ENCODE measurements at places on chromosomes 3 and 15.
A peak's percentile ranks its signal among the peaks of the same experiment; 100 is the strongest.

- no peak overlapping the region for H3K4me3 ChIP-seq
- no peak for DNase-seq
- no peaks in the 10 kb centered on the region for H3K36me3 ChIP-seq
- no peaks in the 10 kb centered on the region for H3K27me3 ChIP-seq
- H3K27ac ChIP-seq = no peak overlapping the region
These were observed 98.2 kb upstream of the AGTR1 start for GRCh38 chr3:148599481-148599880.

DNA sequence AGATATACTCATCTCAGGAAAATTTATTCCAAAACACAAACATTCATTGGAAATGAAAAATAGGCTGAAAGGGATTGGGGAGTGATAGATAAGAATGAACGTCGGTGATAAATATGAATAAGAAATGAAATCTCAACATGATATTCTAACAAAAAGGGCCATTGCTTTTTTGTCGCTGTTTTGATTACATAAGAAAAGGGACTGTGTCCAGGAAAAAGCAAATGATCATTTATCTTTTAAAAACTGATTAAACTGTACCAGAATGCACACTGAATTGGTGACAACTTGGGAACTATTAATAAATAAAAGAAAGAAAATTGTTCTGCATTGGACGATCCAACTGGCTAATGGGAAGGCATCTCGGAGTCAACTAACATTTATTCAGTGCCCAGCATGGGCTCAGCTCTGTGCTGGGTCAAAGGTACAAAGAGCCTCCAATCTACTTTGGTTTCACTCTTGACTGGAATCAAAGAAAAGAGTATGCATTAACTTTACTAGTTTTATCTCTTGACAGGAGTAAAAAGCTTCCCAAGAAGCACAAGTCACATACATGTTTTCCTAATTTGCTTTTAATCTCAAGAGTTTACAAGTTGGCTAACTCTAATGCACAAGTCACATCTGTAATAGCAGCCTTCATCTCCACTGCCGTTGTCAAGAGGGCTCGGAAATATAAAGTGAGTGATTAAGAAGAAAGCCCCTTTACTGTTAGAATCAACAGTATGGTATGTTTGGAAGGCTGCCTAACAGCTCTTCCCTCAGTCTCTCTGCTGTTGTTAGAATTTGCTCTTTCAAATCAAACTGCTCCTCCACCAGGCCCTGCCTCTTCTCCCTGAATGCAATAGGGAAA, 280.0 kb downstream of the IGSF11 start:
- H3K36me3 ChIP-seq = no peaks in the 10 kb centered on the region
- DNase-seq = no peak
- no peaks in the 10 kb centered on the region for H3K4me1 ChIP-seq
- H3K4me3 ChIP-seq = no peak overlapping the region
- H3K27ac ChIP-seq = no peak overlapping the region

- no peak overlapping the region for H3K4me3 ChIP-seq
- no peak for DNase-seq
These were observed 59.2 kb upstream of the C15orf61 start for GRCh38 chr15:67461735-67462134.

GRCh38 chr3:119548341-119548740, 11.1 kb downstream of the CD80 start:
- H3K4me1 ChIP-seq = no peaks in the 10 kb centered on the region
- no peak for DNase-seq
- H3K4me3 ChIP-seq = no peak overlapping the region

- H3K4me1 ChIP-seq = peaks cover 42% of the 10 kb centered on the region
- H3K36me3 ChIP-seq = peaks cover 12% of the 10 kb centered on the region
- H3K27me3 ChIP-seq = no peaks in the 10 kb centered on the region
These were observed 43.2 kb downstream of the NBEAL2 start for GRCh38 chr3:47022641-47023071.

DNA sequence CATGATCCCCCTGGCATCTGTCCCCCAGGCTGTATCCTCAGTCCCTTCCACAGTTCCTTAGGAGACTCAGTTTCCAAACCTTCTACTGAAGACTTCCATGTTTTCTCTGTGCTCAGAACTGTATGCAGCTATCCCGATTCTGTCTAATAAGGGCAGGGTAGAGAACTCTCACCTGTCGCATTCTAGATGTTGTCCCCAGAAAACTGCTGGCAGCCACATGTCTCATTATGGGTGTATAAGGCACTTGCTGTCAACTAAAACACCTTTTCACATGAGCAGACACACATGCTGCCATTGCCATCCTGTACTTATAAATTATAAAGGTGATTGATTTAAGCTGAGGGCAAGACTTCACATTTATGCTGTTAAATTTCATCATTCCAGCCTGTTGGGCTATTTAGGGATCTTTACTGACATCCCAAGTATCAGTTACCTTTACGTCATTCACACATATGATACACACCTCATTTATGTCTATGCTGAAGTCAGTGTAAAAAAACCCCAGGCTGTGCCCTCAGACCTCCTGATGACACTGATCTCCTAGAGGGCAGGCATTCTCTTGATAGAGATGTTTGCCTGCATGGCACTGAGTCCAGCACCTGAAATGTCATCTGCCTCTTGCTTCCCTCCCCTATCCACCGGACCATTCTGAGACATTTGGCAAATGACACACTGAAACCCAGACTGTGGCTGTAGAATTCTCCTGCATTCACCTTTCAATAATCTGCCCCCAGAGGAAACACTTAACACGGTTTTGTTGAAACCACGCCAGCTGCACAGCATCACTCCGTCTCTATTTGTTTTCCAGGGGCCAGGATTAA, 35.8 kb downstream of the BTD start:
- H3K27ac ChIP-seq = peak overlapping the region; percentile 97
- peak overlapping the region; percentile 61 for H3K4me3 ChIP-seq
- no peaks in the 10 kb centered on the region for H3K36me3 ChIP-seq
- no peak for DNase-seq

DNA sequence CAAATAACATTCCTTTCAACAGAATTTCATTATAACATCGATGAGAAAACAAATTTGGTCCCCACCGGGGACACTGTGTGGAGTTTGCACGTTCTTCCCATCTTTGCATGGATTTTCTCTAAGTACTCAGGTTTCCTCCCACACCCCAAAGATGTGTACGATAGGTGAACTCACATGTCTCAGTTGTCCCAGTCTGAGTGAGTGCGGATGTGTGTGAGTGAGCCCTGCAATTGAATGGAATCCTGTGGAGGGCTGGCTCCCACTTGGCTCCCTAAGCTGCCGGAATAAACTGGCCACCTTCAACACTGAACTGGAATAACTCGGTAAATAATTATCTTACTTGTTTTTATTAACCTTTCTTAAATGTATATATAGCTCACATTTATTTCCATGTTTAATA, 77.0 kb downstream of the TRANK1 start:
- H3K36me3 ChIP-seq = peaks cover 4% of the 10 kb centered on the region
- H3K27ac ChIP-seq = no peak overlapping the region
- DNase-seq = no peak
- no peaks in the 10 kb centered on the region for H3K27me3 ChIP-seq
- no peak overlapping the region for H3K4me3 ChIP-seq

- no peaks in the 10 kb centered on the region for H3K27me3 ChIP-seq
- no peak for DNase-seq
- H3K4me1 ChIP-seq = no peaks in the 10 kb centered on the region
- no peaks in the 10 kb centered on the region for H3K36me3 ChIP-seq
These were observed 631.6 kb upstream of the EPHA6 start for GRCh38 chr3:96182756-96183155.

GRCh38 chr3:128914966-128915645, 35.7 kb downstream of the ACAD9 start:
- H3K4me3 ChIP-seq = no peak overlapping the region
- H3K27me3 ChIP-seq = no peaks in the 10 kb centered on the region
- H3K4me1 ChIP-seq = no peaks in the 10 kb centered on the region

GRCh38 chr3:123997543-123997942, 5.6 kb upstream of the ROPN1 start:
- peaks cover 21% of the 10 kb centered on the region for H3K27me3 ChIP-seq
- no peaks in the 10 kb centered on the region for H3K4me1 ChIP-seq
- DNase-seq = no peak
- no peak overlapping the region for H3K27ac ChIP-seq
- no peak overlapping the region for H3K4me3 ChIP-seq

DNA sequence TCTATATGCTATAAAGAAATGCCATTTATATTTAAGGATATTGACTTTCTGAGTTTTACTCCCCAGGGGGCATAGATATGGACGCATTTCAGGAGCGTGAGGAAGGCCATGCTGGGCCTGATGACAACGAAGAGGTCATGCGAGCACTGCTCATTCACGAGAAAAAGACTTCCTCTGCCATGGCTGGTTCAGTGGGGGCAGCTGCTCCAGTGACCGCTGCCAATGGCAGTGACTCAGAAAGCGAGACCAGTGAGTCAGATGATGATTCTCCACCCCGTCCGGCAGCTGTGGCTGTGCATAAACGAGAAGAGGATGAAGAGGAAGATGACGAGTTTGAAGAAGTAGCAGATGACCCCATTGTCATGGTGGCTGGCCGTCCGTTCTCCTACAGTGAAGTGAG, 38.4 kb downstream of the GTF2E1 start:
- no peak overlapping the region for H3K4me3 ChIP-seq
- no peaks in the 10 kb centered on the region for H3K27me3 ChIP-seq
- no peak for DNase-seq

DNA sequence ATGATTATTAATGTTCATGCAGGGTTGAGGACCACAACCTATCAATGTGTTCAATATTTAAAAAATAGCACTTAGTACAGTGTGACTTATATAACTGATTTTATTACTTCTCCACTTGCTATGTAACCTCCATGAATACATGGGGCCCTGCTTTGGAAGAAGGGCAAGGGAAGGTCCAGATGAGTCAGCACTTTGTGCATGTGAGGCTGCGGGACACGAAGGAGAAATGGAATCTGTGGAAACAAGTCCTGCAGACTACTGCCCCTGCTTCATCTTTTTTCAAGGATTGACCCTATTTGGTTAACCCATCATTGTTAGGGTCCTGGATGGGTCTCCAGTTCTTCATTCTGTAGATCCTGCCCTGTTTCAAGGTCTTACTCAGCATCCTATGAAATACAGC, 1.6 kb downstream of the NXPE3 start:
- H3K4me3 ChIP-seq = peak overlapping the region; percentile 95
- peaks cover 18% of the 10 kb centered on the region for H3K36me3 ChIP-seq
- H3K27me3 ChIP-seq = no peaks in the 10 kb centered on the region
- H3K4me1 ChIP-seq = peaks cover 35% of the 10 kb centered on the region
- no peak for DNase-seq

DNA sequence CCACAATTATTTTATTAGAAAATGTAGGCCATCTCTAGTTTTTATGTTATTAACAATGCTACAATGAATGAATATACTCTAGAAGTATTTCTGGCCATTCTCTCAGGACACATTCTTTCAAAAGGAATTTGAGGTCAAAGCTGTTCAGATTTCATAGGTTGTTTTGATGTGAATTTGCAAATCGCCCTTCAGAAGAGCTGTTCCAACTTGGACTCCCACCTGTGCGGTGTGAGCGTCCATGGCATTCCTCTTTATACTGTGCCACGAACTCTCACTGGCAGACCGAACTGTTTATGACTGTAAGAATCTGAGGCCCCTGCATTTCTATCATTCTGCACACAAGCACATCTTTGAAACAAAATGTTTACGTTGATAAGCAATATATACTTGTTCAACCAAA, 18.6 kb upstream of the SLC24A5 start:
- H3K36me3 ChIP-seq = no peaks in the 10 kb centered on the region
- H3K4me3 ChIP-seq = no peak overlapping the region
- peaks cover 35% of the 10 kb centered on the region for H3K27me3 ChIP-seq
- no peak for DNase-seq
- H3K4me1 ChIP-seq = no peaks in the 10 kb centered on the region

DNA sequence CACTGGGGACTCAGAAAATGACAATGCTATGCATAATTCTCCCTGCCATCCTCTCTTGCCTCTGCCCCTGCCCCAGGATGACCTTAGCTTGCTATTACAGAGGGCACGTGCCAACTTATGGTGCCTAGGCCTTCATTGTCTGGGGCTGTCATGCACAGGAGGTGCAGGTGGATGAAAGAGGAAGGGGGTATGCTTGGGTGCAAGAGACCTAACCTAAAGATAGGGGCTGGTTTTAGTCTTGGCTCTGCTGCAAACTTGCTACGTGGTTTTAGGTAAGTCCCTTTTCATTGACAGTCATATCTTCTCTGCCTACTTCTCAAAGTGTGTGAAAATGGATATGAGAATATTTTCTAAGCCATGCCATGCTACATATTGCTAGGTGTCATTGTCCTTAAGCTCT, 161.3 kb downstream of the EPHB1 start:
- no peak overlapping the region for H3K27ac ChIP-seq
- no peaks in the 10 kb centered on the region for H3K4me1 ChIP-seq
- no peak for DNase-seq
- H3K27me3 ChIP-seq = no peaks in the 10 kb centered on the region
- H3K36me3 ChIP-seq = no peaks in the 10 kb centered on the region

- no peak overlapping the region for H3K4me3 ChIP-seq
- H3K27ac ChIP-seq = no peak overlapping the region
- H3K4me1 ChIP-seq = peaks cover 20% of the 10 kb centered on the region
- no peaks in the 10 kb centered on the region for H3K36me3 ChIP-seq
- no peak for DNase-seq
These were observed 179.1 kb downstream of the THSD4 start for GRCh38 chr15:71294251-71294910.

DNA sequence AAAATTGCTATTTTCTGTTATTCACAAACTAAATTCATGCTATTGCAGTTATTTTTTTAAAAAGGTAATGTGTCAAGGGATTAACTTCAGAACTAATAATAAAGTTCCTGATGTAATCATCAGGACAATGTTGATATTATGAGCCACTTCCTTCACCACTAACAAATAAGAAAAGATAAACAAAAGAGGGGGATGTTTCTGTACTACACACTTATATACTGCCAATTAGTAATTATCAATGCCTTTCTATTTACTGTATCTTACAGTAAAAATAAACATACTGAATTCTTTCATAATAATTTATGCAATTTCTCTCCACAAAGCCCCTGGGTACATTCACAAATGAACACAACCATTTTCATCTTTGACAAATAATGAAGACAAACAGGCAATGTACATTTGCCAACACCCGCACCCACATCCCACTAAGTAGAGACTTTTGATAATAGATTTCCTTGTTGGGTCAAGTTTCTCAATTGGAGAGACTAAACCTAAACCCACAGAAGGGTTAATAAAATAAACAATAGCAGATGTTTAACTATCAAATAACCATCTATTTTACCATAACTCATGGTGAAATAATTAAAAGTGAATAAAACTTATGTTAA, 3.7 kb downstream of the CBLB start:
- peak overlapping the region; percentile 96 for H3K27ac ChIP-seq
- no peaks in the 10 kb centered on the region for H3K27me3 ChIP-seq
- peak overlapping the region; percentile 92 for H3K4me3 ChIP-seq
- peaks cover 12% of the 10 kb centered on the region for H3K36me3 ChIP-seq

DNA sequence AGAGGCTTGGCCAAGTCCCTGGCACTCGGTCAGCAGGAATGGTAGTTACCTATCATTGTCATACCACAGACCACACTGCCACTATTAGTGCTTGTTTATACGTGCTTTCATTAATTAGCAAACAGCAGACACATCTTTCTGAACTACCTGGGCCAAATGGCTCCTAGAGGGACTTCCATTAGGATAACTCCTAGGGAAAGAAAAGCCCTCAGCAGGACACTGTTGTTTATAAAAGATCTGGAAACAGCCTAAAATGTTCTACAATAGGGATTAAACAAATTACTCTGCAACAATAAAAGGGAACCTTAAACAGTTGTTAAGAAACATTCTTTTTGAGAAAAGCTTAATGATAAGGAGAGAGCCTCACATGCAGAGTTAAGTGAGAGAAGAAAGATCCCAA, 38.5 kb downstream of the ARHGEF3 start:
- H3K27ac ChIP-seq = peak overlapping the region; percentile 66
- peaks cover 4% of the 10 kb centered on the region for H3K36me3 ChIP-seq
- DNase-seq = no peak
- no peaks in the 10 kb centered on the region for H3K27me3 ChIP-seq

- peak overlapping the region; percentile 54 for H3K4me3 ChIP-seq
- peaks cover 52% of the 10 kb centered on the region for H3K4me1 ChIP-seq
- H3K27me3 ChIP-seq = no peaks in the 10 kb centered on the region
These were observed 27.8 kb downstream of the KLHL6 start for GRCh38 chr3:183527428-183528379.
